ENCODE measurements at places on chromosomes 7 and 10. TPM values are rescaled to one million over a fixed set of nuclear protein-coding genes. Genes with fewer than 3 reads are reported as not detected.

Gene STEAP1
- total RNA-seq: 16.8 TPM

Gene GTF2I
- total RNA-seq: 129 TPM

DNA sequence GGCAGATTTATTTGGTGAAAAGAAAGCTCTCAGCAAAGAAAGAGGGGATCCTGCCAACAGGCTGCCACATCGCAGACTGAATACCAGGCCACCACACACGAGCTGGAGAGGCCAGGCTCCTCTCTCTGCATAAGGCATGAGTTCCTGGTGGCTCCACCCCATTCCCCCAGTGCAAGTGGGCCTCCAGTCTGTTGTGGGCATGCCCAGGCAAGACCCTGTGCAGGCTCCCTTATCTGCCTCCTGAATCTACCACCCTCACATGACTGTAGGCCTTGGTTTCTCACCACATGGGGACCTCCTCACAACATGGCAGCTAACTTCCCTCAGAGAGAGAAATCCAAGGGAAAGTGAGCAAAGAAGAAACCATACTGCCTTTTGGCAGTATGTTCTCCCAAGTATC lies 26.7 kb upstream of the CUL1 start:
- no peak for DNase-seq

GRCh38 chr10:97503406-97503805 lies 4.7 kb downstream of the UBTD1 start:
- no peak for DNase-seq

DNA sequence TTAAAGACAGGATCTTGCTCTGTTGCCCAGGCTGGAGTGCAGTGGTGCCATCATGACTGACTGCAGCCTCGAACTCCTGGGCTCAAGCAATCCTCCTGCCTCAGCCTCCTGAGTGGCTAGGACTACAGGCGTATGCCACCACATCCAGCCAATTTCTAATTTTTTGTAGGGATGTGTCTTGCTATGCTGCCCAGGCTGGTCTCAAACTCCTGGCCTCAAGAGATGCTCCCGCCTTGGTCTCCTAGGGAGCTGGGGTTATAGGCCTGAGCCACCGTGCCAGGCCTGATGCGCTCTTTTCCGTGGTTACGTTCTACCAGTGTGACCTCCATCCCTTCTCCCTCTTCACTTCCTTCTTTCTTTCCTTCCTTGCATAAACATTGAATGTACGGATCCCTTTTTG lies 34.2 kb upstream of the IL15RA start:
- DNase-seq: no peak

DNA sequence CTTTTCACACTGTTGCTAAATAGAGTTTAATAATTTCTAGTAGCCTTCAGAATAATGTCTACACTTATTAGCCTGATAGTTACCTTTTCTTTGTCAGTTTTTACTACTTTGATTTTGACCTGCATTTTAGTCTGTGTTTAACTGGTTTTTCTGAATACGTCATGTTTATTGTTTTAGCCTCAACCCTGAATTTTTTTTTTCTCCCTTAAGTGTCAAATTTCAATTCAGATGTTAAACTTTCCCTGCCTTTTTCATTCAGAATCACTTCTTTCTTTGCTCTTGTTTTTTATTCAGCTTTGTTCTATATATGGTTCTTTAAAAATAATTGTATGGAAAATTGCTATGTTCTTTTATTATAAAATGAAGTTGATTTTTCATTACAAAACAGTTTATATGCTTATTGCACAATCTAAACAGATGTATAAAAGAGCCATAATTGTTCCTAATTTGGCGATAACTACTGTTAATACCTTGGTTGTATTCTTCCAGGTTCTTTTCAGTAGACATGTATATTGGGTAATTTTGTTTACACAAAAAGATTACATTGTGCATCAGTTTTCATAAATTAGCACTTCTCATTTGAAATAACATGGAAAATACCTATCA lies 159.7 kb downstream of the ADK start:
- no peak for DNase-seq

Data from left colon (tissue), 2 donors.